Left renal pelvis (tissue), 4 donors: ENCODE measurements at places on chromosomes 5 and 9. TPM values are rescaled to one million over a fixed set of nuclear protein-coding genes. Genes with fewer than 3 reads are reported as not detected.

DNA sequence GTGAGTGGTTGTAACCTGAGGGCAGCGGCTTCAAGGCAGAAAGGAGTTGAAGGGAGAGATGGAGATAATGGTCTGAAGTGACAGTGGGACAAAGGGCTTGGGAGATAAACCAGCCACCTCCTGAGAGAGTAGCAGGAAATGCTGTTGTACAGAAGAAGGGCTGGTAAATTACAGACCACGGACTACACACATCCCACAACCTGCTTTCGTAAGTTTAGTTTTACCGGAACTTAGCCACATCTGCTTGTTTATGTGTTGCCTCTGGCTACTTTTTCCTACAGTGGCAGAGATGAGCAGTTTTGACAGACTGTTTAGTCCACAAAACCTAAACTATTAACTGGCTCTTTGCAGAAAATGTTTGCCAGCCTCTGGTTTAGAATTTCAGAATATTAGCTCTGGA is 269.5 kb downstream of the ARHGEF28 start:
- DNase-seq = no peak

DNA sequence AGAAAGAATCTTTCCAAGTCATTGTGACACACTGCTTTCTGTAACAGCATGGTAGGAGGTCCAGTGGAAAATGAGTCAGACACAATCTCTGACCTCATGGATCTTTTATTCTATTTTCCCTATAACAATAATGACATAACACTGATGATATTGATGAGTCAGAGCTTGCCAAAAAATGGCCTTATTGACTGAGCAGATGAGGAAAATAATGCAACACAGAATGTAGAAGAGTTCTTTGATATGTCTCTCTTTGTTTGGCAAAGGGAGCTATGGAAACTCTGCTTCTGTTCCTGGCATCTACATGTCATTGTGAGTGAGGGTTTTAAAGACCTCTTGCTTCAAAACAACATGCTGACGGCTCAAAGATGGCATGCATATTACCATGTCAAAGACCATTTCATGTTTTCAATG is 443.1 kb upstream of the ZNF608 start:
- no peak for DNase-seq

DNA sequence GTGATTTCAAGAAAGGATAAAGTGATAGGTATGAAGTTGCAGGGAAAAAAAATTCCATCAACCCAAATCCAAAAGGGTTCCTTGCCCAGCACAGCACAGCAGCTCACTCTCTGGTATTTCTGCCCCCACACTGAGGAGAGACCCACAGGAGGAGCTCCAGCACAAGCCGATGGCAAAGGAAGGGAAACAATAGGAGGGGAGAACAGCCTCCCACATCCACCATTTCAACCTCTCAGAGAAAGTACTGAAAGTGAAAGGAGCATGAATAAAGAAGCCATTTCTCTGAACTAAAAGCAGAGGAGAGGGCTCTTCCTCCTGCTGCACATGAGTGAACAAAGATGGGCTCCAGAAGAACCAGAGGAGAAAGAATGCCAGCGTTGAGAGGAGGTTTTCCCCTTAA is 54.9 kb upstream of the ZSWIM6 start:
- DNase-seq = no peak

The ZDHHC11B gene
- 1.7 TPM for polyA plus RNA-seq

The CAMK4 gene
- 3.9 TPM for polyA plus RNA-seq
